ENCODE measurements at places on chromosomes 7 and 10.
A peak's percentile ranks its signal among the peaks of the same experiment; 100 is the strongest.

GRCh38 chr7:18497800-18498199, 2.3 kb downstream of the HDAC9 start:
- DNase-seq, result no peak

DNA sequence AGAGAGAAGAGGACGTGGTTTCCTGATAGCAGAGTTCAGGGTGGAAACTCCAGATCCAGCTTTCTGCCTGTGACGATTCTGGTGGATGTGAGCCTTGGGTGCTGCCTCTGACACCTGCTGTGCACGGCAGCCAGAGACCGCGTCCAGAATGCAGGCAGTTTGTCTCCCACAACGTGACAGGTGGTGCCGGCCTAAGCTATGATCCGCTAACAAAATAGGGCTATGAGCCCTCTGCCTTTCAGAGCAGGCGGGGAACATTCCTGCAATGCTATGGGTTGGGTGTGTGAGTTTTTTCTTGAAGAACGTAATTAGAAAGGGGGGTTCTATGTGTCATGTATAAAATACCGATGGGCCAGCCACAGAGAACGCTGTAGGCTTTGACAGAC, 297.3 kb upstream of the PRKCQ start:
- no peak for DNase-seq

DNA sequence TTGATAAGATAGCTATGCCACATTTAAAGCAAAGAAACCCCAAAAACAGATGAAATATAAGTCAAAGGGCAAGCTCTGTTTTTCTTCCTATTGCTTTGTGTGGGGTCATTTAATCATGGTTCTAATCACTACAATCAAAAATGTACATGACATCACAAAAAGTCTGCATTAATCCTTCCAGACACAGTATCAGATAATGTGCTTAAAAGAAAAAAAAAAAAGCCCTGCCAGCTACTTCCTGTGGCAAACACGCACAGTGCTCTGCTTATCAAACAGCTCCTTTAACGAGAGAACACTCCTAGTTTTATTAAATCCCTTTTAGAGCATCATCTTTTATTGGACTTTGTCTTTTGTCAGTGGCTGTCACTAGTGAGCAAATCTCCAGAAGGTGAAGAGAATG, 1005.8 kb downstream of the GATA3 start:
- DNase-seq, result no peak

GRCh38 chr10:73653701-73654100, 2.1 kb downstream of the SYNPO2L start:
- no peak for DNase-seq

DNA sequence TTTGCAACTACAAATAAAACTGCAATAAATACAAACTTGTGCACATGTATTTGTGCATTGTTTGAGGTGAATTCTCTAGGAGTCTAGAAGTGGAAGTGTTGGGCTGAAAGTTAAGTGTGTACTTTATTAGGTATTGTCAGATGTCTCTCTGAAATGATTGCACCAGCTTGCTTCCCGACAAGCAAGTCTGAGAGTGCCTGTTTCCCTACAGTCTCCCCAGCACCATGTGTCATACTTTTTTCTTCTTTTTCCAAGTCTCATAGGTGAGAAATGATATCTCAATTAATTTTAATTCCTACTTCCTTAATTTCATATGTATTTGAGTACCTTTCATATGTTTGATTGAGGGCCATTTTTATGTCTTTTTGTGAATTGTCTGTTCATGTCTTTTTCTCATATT, 336.2 kb downstream of the PAXIP1 start:
- DNase-seq, result no peak

GRCh38 chr10:36676321-36676720, 449.1 kb upstream of the ANKRD30A start:
- peak; percentile 69 for DNase-seq

- no peak for DNase-seq
Measured at GRCh38 chr10:127737563-127738511, 852 bp downstream of the FOXI2 start.

DNA sequence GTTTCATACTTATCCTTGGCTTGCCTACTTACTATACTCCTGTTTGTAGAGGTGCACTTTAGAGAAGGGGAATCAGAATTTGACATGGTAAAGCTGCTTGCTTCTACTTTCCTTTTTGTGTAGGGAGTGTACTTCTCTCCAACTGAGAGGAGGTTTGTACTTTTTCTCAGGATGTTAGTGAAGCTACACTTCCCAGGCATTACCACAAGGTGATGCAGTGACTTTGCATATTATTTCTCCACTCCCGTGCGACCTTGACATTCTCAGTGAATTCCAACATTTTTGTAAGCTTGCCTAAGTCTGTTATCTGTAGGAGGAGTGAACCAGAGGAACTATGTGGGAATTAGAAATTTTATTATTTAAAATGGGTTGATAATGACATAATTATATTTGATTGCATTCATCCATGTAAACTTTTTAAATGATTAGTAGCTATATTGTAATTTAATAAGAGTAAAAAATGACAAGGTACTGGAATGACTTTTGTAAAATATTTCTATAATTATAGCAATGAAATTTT, 5.2 kb downstream of the TAX1BP1 start:
- DNase-seq, result peak; percentile 15

- no peak for DNase-seq
Measured at GRCh38 chr10:3757250-3757637, 27.8 kb downstream of the KLF6 start.

GRCh38 chr10:36720895-36721294, 404.5 kb upstream of the ANKRD30A start:
- DNase-seq, result no peak

- no peak for DNase-seq
Measured at GRCh38 chr7:38880035-38880434, 29.0 kb downstream of the VPS41 start.

- DNase-seq, result no peak
Measured at GRCh38 chr7:144713850-144714249, 122.0 kb downstream of the TPK1 start.

DNA sequence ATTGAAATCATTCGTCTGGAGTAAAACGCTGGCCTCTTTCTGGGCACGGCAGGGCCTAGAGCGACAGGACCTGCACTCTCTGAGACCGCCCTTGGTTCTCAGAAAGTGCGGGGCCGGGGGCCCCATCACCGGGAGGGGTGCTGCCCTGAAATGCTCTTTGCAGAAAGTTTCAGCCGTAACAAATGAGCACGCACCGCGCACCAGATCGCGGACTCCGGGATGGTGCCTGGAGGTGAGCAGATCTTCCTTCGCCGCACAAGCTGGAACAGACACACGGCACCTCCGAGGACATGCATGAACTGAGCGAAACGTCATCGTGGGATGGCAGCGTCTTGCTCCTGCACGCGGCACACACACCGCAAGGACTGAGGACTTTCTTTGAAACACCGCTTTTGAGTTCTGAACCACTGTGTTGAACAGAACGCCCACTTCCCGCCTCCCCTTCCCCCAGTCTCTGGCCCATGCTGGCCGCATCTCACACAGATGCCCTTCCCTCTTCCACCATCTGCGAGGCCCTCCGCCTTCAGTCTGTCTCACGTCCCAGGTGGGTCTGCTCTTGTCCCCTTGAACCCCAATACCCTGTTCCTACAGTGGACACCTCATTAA, 538.7 kb upstream of the MGMT start:
- no peak for DNase-seq

- DNase-seq, result no peak
Measured at GRCh38 chr7:82534684-82535083, 91.1 kb upstream of the CACNA2D1 start.

- DNase-seq, result no peak
Measured at GRCh38 chr10:29109707-29110571, 178.9 kb upstream of the LYZL1 start.

DNA sequence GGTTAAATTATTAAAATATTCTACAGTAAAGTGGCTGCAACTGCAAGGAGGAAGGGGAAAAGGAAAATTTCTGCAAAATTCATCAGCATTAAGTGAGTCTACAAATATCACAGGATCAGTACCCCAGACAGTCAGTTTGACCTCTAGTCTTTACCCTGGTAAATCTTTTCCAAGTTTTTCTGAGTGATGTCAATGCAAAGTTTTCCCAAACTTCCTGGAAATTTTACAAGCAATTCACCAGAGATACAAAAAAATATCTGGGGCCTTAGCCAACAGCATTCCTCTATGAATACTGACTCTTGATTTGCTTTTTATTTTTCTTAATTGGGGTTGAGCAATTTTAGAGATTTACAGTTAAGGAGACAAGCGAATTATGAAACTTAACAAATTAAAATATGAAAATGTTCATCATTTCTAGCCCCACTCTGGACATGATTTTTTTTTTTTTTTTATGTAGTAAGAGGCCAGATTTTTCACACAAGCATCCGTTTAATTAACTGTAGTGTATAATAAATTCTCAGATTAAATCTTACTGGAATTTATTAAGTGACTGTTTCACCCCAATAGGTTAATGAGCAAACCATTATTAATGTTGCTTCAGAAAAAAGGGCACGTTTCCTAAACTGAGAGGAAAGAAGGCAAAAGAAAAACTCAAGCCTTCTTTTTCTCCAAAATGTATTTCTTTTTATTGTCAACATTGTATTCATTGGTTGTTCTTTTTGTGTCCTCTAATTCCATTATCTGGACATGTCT, 539.5 kb upstream of the FZD8 start:
- no peak for DNase-seq

DNA sequence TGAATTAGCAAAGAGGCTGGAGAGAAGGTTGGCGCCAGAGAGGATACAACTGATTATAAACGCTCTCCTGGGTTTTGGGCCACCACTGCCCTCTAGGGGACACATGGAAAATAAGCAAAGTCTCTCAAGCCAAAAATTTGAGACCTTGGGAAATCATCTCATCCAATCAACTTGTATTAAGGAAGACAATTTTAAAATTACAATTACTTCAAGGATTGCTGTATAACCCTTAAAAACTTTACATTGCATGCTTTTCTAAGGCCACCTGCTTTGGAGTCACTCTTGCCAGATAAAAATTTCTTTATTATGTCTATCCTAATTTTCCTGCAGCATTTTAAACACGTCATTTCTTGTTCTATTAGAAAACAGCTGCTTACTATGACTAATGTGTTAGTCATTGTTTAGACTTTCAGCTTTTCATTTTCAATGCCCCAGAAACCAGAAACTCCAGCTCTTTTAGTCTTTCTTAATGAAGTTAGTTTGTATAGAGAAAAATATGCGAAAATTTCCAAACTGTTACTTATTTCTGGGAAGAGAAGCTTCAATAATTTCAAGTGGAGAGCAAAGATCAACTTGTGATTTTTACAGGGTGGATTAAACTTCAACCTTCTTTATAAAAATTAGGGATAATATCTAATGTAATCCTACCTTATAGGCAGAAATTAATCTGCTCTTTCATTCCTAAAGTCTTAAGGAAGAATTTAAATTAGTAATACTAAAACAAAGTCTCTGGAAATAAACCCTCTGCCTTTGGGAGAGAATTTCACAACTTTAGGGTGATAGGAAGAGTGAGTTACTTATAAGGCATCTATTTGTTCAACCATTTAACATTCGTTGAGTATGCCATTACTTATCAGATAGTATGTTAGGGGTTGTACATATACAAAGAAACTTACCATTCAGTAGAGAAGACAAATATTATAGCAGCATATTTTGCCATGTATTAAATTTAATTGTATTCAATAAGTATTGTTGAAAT, 20.6 kb upstream of the RHOBTB1 start:
- DNase-seq, result peak; percentile 44

DNA sequence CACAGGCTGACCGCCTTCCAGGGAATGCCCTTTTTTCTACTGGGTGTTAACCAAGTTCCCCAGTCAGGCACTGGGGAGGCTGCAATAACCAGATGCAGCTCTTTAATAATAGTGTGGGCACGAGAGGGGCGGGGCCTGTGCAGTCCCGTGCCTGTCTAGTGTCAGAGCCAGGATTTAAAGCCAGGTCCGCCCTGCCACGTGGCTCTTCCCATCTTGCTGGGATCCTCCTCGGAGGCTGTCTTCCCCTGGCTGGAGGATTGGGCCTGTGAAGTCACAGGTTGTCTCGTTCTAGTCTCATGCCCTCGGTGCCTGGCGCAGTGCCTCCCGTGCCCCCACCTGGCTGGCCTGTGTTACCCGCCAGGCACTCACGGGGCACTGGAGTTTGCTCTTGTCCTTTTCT, 25.2 kb downstream of the TMEM120A start:
- DNase-seq, result no peak

GRCh38 chr7:78558566-78558965, 760.0 kb downstream of the PHTF2 start:
- no peak for DNase-seq

DNA sequence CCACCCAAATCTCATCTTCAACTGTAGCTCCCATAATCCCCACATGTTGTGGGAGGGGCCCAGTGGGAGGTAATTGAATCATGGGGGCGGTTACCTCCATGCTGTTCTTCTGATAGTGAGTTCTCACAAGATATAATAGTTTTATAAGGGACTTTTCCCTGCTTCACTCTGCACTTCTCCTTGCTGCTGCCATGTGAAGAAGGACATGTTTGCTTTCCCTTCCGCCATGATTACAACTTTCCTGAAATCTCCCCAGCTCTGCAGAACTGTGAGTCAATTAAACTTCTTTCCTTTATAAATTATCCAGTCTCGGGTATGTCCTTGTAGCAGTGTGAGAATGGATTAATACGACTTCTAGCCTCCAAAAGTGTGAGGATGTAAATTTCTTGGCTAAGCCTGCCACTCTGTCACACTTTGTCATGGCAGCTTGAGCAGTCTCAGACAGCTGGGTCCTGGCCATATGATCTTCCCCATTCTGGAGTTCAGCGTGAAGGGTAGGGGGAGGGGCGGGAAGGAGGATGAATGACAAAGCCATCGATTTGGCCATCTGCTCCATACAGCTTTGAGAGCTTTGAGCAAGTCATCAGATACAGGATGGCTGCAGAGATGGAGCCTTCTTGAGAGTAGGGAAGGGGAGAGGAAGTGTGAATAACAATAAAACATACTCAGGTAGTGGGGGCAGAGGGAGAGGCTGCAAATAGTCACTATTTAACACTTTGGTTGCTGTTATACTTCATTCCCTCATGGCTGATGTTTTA, 19.1 kb upstream of the INPP5F start:
- no peak for DNase-seq

GRCh38 chr10:91198781-91199180, 21.7 kb upstream of the PCGF5 start:
- DNase-seq, result no peak

GRCh38 chr7:159020987-159021386, 123.7 kb downstream of the VIPR2 start:
- no peak for DNase-seq

DNA sequence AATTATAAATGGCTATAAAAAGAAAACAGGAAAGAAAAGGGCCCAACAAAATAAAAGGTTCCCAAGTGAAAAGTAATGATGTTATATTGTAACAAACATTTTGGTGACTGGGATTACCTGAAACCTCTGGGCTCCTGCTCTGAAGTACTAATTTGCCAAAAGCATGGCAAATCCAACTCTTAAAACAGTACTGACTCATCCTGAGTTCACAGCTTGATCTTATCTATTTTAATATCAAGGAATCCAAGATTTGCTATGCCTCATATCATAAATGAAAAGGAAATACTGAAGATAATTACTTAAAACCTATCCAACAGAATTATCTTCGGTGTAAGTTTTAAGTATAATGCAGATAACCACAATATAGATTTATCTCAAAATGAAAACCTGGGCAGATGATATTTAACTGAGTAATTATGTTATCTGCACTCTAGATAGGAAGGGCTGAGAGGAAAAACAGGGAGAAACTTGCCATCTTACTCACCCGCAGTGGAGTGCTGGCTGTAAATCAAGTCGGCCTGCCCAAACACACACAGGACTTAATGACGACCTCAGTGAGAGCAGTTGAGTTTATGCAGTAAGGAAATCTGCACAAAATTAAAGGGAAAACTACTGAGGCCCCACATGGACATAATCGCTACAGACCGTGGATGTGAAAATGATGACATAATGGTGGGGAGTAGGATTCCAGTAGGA, 48.4 kb downstream of the MPP7 start:
- no peak for DNase-seq
